ENCODE measurements at places on chromosomes 2 and 18.

GRCh38 chr2:165699946-165700345 lies 94.1 kb downstream of the GALNT3 start:
- no peak for DNase-seq

DNA sequence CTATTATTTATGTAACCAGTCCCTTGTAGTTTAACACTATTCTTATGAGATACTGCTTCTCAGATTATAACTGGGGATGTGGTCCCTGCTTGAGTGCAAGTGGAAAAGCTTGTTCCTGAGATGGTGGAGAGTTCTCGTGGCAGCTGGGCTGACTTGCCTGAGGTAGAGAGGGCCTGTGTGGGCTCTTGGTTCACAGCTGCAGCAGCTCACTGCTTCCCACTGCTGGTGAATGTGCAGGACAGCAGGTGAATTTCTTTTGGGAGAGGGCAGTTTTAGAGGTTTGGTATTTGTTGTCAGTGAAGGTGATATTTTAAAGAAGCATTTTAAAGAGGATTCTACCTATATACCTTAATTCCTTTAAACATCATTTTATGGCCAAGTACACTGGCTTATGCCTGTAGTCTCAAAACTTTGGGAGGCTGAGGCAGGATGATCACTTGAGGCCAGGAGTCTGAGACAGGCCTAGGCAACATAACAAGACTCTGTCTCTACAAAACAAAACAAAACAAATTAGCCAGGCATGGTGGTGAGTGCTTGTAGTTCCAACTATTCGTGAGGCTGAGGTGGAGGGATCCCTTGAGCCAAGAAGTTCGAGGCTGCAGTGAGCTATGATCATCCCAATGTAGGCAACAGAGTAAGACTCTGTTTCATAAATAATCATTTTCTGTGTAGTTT lies 94.8 kb downstream of the MTA3 start:
- DNase-seq, result peak; percentile 33

DNA sequence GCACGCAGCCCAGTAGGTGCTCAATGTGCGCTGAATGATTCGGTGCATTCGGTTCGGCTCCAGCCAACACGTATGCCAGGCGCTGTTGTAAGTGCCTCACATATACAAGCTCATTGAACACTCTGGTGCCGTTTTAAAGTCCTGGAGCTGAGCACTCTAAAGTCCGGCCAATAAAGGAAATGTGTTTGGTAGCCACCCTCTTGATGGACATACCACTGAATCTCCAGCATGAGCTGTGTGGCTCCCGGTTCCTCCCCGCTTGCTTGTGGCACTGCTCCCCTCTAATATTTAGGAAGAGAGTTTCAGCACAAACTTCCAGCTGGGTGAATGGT lies 112.1 kb downstream of the MCFD2 start:
- DNase-seq, result no peak

DNA sequence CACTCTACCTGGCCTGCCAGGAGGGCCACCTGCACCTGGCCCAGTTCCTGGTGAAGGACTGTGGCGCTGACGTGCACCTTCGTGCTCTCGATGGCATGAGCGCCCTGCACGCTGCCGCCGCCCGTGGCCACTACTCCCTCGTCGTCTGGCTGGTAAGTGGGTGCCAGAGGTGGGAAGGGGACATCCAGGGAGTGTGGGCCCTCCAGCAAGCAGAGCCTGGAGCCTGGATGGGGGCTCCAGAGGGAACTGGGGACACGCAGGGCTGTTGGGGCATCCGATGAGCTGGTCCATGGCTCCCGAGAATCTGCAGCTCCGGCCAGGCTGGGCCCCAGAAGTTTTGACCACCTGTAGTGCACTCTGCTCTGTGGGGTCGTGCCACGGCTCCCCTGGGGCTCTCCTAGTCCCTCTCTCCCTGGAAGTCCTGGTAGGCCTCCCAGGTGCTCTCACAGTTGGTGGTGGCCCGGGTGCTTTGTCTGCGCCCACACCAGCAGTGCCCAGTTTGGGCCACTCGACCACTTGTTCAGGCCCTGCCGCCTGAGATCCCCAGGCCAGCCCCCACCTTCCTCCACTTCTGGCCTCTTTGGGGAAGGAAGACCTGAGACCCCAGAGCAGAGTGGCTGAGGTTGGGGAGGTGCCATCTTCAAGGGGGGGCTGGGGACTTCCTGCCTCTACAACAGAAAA lies 4.7 kb downstream of the ESPNL start:
- DNase-seq, result no peak

DNA sequence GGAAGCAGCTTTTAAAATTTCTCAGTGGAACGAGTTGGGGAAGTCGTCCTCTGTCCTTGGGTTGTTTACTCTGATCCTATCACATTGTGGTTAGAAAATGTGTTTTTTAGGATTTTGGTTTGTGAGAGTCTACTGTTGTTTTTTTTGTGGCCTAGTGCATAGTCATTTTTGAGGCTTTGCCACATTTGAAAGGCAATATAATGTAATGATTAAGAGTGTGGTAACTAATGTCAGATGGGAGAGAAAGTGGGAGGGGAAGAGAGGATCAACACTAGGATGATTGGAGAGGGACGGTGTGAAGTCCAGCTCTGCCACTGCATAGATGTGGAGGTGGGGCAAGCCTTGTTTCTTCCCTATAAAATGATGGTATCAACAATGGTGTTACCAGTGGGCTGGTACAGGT lies 8.5 kb downstream of the SP140L start:
- DNase-seq, result no peak

GRCh38 chr2:144431392-144431783 lies 88.5 kb downstream of the ZEB2 start:
- no peak for DNase-seq
